Activated CD4-positive, CD25-positive, alpha-beta regulatory T cell treated with anti-CD3 and anti-CD28 coated beads, Interleukin-2, amount 50 U/mL, for 72 hours (primary cell): ENCODE measurements at places on chromosomes 11 and 22.
A peak's percentile ranks its signal among the peaks of the same experiment; 100 is the strongest.

DNA sequence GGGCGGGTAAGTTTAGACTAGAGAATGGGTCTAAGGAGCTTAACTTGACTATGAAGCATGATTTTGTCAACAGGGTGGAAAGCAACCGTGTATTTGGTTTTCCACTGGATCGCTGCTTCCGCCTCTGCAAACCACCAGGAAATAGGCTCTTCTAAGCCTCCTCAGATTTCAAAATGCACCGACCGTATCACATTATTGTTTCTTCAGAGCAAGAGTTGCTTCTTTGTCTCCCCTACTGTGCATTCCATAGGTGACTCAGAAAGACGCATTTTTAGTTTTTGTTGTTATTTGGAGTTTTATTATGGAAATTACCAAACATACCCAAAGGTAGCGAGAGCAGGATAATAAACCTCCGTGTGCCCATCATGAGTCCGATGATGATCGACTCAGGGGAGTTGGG is 64.3 kb upstream of the RASD2 start:
- DNase-seq, result no peak

DNA sequence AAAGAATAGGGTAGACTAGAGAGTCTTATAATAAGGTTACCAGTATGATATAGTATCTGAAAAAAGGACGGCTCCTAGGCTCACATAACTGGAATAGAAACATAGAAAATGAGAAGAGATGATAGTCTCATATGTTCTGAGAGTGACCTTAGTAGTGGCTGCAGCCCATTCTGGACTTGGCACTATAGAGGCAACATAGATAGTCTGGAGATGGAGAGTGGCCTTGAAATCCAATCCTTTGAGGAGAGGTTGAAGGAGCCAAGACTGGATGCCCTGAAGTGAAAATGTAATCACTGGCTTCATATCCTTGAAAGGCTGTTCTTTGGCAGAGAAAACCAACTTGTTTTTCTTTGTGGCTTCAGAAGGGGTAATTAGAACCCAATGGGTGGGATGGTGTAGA is 81.1 kb downstream of the STIM1 start:
- DNase-seq, result no peak

- DNase-seq, result no peak
Observed at GRCh38 chr11:96893988-96894387, 504.2 kb downstream of the JRKL start.

DNA sequence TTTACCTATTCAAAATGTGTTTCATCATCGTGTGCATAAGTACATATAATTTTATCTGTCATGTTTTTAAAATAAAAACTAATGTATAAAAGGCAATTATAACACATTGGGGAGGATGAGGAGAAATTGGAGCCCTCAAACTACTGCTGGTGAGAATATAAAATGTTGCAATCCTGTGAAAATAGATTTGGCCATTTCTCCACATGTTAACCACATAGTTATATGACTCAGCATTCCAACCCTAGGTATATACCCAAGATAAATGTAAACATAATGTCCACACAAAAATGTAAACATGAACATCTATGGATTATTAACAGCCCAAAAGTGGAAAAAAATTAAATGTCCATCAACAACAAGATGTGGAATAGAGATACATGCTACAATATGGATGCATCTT is 928.0 kb upstream of the FAT3 start:
- DNase-seq, result no peak

DNA sequence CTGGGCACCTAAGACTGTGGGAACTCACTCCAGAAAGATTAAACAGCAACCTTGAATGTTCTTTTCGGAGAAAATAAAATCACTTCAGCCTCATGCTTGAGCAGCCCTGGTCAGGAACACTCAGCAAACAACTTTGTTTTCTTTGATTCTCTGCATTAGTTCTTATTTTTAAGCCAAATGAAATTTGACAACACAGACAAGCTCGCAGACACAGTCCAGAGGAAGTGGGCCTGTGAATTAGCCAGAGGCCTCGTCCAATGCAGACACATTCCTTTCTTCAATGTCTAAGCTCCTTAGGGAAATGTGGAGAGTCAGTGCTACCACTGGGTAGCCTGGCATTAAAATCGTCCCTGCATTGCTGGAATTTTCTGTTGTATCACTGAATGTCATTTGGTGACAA is 62.9 kb upstream of the CSNK2A3 start:
- no peak for DNase-seq

- DNase-seq, result no peak
Observed at GRCh38 chr11:105906517-105906916, 115.5 kb downstream of the MSANTD4 start.

GRCh38 chr11:17314232-17314547 is 37.4 kb upstream of the NCR3LG1 start:
- no peak for DNase-seq

- no peak for DNase-seq
Observed at GRCh38 chr11:134120143-134120850, 51.4 kb downstream of the JAM3 start.

DNA sequence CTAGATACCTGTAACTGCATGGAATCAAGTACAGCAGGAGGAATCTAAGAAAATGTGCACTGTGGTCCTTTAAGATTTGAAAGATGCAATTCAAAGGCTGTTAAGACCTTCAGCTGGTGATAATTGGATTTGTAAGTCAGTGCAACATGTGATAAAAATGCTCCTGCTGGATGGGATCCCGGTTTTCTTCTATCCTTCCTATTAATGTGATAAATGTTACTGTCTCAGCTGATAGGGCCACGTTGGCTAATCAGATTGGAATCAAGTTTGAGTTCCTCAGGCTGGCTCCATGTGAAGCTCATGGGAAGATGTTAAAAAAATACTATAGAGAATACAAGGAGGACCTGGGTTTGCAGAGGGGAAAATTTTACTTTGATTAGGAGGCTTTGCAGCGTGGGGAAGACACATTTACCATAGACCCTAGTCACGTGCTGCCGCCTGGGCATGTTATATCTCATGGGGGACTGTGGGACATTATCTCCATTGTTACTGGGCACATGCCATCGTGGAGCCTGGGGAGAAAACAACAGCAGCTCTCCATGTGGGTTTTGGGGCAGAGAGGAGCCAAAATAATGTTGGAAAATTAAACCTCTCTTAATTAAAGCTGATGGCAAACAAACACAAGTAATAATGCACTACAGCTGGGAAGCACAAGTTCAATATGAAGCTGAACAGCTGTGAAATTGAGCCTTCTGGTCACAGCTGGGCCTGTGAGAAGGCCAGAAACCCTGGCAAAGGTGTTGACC is 652.5 kb downstream of the NTM start:
- no peak for DNase-seq

GRCh38 chr11:118168751-118169150 is 7.7 kb downstream of the SCN2B start:
- no peak for DNase-seq

- DNase-seq, result no peak
Observed at GRCh38 chr11:95891423-95892170, 32.3 kb downstream of the MTMR2 start.

- DNase-seq, result no peak
Observed at GRCh38 chr11:92206441-92206840, 18.2 kb upstream of the FAT3 start.

DNA sequence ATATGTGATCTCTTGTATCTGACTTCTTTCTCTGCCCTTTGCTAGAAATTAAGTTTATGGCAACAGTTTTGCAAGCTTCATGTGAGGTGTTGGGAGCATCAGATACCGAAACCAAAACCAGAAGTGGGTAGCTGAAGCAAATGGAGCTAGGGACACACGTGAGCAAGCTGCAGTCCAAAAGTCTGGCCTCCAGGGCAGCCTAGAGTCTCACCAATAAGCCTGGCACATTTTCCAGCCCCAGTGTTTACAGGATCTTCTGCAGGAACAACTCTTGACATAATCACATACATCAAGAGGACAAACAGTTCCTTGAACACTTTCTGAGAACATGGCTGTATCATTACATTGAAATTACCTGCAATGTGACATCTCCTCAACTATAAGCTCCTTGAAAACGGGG is 114.1 kb downstream of the LARGE1 start:
- DNase-seq, result no peak

DNA sequence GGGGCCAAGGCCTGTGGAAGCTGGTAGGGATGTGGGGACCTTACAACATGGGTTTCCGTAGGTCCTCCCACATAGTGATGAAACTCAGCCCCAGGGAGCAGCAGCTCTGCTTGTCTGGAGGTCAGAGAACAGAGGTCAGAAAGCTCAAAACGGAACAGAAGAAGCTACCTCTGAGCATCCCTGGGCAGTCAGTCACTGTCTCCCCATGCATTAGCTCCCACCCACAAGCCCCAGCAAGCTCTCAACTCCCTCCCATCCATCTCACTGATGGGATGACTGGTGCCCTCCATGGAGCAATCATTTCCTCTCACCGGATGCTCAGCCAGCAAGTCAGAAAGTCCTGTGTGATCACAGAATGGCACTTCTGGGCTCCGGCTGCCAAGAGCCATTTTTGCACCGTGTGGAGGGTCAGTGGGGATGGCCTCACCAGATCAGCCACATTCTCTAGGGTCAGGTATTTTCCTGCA is 1.9 kb downstream of the TPP1 start:
- DNase-seq, result no peak

DNA sequence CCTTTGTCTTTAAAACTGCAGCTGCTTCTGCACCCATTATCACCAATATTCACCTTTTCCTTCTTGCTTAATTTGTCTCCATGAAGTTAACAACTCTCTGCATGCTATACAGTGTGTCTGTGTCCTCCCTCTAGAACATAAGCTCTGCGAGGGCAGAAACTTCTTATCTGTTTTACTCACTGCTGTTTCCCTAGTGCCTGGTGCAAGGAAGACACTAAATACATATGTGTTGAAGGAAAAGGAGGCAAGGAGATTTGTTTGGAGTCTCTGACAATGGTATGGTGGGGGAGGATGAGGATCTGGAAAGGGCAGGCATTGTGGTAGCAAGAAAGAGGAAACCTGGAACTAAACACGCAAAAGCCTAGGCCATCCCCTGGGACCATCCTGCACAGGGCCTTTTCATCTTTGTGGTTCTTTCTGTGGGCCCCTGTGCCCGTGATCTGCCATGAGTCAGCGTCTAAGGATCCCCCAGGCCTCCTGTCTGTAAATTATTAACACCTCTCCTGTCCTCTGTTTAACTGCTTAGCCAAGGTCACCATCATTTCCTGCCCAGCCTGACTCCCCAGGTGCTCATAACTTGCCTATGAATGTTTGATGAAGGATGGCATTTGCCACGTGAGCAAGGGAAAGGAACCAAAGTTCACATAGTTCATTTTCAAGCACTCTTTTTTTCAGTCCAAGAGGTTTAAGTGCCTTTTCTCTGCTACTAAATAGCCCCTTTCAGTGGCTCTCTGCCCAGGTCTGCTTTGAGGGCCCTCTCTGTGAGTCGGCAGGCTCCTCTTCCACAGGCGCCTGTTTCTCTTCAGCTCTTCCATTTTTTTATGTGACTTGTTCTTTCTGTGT is 131.1 kb downstream of the RASSF10 start:
- no peak for DNase-seq

DNA sequence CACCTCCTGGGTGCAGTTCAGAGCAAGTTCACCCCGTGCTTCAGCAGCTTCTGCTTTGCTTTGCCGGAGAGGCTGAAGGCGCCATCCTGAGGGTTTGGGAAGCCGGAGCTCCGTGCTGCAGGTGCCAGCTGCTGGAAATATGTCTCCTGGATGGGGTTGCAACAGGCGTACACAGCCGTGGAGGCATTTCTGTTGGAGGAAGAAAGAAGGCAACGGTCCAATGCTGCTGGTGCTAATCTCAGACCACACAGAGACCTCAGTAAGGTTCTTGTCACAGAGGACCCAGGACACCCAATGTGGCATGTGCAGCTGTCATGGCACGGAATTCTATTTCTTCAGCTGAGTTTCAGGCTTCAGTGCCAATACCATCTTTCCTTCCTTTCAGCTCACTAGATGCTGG is 24.2 kb downstream of the ASPHD2 start:
- DNase-seq, result no peak

- no peak for DNase-seq
Observed at GRCh38 chr11:92211576-92212167, 12.9 kb upstream of the FAT3 start.

- DNase-seq, result no peak
Observed at GRCh38 chr11:27312110-27312509, 50.9 kb downstream of the CCDC34 start.

DNA sequence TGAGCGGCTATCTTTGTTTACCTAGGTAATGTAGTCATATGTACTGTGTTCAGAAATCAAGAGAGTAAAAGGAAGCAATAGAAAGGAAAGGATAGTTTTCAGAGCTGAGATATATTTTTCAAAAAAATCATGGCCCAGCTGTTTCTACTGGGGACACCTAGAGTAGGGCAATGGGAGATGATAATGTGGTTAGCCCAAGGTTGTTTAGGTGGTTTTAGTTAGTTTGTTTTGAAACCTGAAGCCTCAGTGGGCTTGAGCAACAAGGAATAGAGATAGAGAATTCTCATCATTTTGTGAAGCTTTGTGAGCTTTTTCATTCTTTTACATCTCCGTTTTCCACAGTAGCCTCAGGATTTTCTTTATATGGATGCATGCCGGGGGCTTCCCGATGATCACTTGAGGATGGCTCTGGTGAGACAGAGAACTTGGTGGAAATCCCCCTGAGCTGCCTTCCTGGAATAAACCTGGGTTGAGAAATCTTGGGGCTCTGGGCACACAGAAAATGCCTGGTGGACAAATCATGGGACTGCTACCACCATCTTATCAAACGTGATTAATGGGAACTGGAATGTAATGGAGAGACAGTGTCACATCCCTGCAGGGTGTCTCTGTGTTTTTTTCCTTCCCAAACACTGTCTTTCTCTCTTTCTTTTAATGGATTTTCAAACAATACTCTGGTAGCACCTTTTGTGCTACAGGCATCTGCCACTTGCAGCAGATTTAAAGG is 49.0 kb downstream of the ARHGAP42 start:
- DNase-seq, result no peak

- DNase-seq, result no peak
Observed at GRCh38 chr11:12871241-12871640, 137.9 kb upstream of the RASSF10 start.

DNA sequence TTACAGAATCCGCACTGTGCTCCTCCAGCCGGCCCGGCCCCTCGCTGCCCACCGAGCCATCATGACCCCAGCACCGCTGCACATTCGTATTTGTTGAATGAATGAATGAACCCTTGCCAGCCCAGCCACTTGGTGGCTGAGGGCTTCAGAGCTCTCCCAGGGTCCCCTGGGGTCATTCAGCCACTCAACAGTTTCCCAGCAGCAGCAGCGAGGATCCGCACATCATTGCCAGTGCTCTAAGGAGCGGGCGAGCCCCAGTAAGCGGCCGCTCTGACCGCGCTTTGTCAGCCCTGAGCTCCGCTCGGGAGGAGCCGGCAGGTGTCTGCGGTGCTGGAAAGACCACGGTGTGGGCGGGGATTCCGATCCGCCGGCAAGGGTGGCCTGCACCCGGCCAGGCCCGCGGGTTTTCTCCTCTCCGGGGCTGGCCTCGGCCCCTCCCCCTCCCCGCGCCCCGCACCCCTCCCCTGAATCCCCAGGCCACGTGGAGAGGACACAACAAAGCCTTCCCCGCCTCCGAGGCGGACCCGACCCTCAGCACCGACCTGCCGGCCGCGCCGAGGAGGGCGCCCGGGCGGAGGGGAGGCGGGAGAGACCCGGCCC is 563 bp downstream of the BID start:
- peak; percentile 70 for DNase-seq

GRCh38 chr22:49738566-49738965 is 89.1 kb downstream of the BRD1 start:
- DNase-seq, result no peak
